Mucosa of descending colon (tissue), 3 donors: ENCODE measurements at places on chromosomes 4 and X.

- DNase-seq = no peak
Measured at GRCh38 chrX:15349046-15349445, 13.7 kb upstream of the PIGA start.

DNA sequence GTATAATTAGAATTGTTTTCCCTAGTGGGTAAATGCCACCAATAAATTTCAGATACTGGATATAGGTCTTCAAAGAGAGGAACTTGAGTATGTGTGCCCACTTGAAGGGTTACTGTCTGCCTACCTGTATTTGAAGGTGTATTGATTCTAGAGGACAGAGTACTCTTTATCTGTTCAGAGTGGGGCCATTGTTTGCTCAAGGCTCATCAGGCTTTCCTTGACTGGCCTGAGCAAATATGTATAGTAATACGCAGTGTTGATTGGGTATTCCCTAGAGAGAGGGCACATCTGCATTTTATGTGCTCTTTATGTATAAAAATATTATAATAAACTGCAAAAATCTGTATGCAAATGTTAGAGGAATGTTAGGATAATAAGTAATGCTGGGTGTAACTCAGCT, 23.7 kb downstream of the RP2 start:
- DNase-seq = no peak

GRCh38 chr4:182194091-182194824, 48.9 kb upstream of the TENM3 start:
- DNase-seq = no peak

DNA sequence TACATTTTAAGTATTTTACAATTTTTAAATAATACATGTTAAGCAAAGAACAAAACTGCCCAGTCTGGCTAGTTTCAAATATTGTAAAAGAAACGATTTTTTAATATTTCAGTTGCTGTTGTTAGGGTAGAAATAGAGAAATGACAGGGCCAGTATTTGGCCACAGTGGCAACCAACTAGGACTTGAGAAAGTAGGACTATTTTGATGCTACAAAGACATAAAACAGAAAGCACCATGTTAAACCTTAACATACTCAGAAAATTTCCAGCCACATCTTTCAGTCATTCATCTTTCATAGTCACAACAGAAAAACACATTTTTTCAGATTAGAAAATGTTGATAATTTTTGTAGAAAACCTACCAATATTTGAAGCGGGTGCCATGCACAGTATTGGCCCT, 104.5 kb downstream of the MBNL3 start:
- no peak for DNase-seq

DNA sequence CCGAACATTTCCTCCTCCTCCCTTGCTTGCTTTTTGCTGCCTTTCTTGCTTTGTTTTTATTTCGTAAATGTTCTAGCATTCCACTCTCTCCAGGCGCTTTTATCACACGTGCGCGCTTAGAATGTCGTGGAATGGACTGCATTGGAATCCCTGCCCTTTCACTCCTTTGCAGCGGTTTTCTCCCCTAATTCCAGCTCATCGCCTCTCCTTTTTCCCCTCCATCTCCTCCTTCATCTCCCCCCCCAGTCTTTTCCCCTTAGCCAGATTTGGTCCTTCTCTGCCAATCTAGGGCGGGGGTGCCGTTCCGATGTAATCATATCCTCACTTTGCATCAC, 579 bp downstream of the OGT start:
- DNase-seq = peak; percentile 17

DNA sequence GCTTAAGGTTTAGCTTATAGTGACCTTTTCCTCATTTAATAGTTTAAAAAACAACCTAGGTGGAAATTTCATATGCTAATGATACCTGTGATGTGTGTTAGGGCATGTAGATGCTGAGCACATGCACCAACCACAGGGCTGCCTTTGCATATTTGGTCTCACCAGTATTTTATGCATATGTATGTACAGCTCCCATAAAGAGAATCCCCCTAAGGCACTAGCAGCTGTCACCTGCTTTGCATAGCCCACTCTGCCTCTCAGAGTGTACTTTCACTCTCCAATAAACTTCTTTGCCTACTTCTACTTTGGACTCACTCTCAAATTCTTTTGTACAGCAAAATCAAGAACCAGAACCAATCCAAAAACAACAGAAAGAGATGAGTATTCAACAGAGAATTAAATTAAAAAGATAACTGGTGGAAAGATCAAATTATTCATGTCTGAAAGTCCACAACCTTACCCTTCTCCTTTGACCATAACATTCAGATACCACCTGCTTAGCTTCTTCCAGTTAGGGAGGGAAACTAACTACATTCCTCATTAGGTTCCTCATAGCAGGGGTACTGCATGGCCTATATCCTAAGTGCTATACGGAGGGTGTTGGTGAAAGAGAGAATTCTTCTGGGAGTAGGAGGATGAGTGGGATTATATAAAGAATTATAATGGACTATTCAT, 250.5 kb downstream of the STPG2 start:
- DNase-seq = no peak

- no peak for DNase-seq
Measured at GRCh38 chr4:8575457-8575856, 4.7 kb upstream of the GPR78 start.

- DNase-seq = no peak
Measured at GRCh38 chrX:142251680-142252079, 46.6 kb upstream of the MAGEC2 start.

GRCh38 chr4:25144870-25145481, 15.3 kb downstream of the SEPSECS start:
- no peak for DNase-seq

DNA sequence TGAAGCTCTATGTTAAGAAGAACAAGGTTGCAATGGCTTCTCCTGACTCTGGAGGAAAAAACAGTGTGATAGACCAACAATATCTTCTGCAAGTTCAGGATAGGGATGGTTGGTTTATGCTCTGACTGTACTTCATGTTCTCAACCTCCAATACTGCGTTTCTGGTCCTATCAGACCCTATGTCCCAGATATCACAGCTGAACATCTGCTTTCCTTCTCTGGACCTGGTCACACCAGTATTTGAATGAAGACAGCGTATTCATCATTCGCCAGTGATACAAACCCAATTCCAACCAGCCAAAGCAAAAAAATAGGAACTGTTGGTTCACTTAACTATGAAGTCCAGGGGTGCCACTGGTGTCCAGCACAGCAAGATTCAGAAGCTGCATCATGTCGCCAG, 124.5 kb upstream of the KLF3 start:
- DNase-seq = no peak

DNA sequence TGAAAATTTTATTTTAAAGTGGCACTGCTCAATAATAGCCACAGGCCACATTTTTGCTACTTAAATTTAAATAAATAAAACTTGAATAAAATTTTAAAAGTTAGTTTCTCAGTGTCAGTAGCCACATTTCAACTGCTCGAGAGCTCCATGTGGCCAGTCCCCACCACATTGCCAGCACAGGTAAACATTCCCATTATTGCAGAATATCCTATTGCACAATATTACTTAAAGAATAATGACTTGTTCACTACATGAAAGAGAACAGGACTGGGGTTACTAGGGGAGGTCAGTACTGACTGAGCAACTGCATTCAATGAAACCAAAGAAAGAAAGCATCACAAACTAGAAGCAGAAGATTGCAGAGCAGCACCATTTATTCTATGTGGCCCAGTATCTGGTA, 2201.6 kb upstream of the TENM3 start:
- DNase-seq = no peak

GRCh38 chr4:123877551-123877950, 481.0 kb downstream of the SPRY1 start:
- DNase-seq = no peak

DNA sequence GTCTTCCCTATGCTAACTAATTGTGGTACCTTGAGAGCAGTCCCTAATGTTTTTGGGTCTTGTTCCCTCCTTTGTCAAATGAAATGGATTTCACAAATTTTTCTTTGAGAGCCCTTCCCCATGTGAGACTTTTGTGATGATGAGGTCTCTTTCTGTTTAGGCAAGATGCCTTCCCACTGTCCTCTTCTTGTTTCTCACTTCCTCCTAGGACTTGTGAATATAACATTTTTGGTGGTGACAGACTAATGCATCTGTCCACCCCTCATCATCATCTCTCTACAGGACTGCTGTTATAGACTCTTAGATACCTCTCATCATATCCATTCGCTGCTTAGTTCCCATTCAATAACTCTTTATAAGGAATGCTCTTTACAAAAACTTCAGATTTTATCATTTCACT, 8.7 kb upstream of the ANK2 start:
- no peak for DNase-seq

GRCh38 chrX:21408307-21408706, 34.1 kb downstream of the CNKSR2 start:
- no peak for DNase-seq

DNA sequence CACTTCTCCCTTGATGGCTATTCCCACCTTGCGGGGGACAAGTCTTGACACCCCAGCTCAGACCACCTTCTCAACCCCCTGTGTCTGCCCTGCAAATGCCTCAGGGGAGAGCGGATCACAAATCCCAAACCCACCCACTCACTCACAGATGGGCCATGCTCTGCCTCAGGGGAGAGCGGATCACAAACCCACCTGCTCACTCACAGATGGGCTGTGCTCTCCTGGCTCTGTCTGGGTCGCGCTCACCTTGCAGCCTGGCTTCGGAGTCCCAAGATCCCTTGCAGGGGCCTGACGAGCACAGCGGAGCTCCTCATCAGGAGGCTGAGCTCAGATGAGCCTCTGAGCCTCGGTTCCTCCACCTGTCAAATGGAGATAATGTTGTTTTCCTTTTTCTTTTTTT, 38.6 kb downstream of the HTRA3 start:
- no peak for DNase-seq

DNA sequence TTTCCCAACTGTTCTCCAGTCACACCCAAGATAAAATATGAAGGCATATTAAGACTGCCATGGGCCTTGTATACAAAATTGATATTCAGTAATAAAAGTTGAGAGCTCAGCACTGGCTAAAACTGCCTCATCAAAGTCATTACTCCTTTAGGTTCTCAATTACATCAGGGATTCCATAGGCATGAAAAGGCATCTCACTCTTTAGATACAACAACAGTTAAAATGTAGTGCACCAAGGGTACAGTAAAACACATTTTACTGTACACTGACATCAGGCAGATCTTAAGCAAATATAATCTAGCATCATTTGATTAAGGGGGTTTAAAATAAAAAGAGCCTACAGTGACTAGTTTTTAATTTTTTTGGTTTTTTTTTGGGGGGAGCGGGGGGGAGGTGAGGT, 107.7 kb downstream of the PPP3CA start:
- DNase-seq = no peak

GRCh38 chrX:11611965-11612364, 53.8 kb downstream of the ARHGAP6 start:
- no peak for DNase-seq

DNA sequence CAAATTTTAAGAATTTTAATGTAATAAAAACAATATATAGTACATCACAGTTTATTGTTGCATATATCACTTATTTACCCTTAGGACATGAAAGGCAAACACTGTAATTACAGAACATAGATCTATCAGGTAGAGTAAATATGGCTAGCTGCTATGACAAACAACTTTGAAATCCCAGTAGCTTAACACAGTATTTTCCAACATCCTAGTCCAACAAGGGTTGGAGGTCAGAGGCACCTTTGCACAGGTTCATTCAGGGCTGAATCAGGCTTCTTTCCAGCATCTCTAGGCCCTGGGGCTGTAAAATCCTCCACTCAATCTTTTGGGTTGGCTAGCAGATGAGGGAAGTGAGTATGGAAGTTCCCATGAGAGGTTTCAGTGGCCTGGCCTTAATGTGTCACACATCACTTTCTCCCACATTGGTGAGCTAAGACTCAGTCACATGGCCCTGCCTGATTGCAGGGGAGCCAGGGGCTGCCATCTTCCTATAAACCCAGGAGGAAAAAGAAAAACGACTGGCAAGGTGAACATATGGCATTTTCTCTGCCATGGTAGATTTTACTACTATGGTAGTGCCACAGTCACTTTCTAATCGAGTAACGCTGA, 32.9 kb downstream of the HERC6 start:
- DNase-seq = no peak
